Immature natural killer cell (primary cell): ENCODE measurements at places on chromosomes 3 and 15.

GRCh38 chr3:111824351-111824750, 34.7 kb upstream of the PHLDB2 start:
- DNase-seq, result no peak

DNA sequence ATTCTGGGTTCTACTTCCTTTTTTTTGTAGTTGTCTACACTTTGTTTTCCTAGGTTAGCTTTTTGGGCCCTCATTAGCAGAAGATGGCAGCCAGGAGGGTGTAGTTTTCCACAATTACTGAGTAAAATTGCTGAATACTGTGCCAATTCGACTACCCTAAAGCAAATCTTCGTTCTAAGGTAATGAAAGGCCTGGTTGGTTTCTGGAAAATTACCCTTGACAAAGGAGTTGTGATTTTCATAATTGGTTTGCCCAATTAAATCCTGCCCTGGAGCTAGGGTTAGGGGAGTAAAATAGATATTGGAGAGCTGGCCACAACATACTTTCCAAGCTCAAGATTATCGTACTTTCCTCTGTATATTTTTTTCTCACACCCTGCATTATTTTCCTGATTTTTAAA, 293.0 kb downstream of the OXSM start:
- no peak for DNase-seq

GRCh38 chr15:61828860-61829513, 231.3 kb downstream of the VPS13C start:
- DNase-seq, result no peak

GRCh38 chr3:212432-212831, 15.9 kb downstream of the CHL1 start:
- DNase-seq, result no peak

DNA sequence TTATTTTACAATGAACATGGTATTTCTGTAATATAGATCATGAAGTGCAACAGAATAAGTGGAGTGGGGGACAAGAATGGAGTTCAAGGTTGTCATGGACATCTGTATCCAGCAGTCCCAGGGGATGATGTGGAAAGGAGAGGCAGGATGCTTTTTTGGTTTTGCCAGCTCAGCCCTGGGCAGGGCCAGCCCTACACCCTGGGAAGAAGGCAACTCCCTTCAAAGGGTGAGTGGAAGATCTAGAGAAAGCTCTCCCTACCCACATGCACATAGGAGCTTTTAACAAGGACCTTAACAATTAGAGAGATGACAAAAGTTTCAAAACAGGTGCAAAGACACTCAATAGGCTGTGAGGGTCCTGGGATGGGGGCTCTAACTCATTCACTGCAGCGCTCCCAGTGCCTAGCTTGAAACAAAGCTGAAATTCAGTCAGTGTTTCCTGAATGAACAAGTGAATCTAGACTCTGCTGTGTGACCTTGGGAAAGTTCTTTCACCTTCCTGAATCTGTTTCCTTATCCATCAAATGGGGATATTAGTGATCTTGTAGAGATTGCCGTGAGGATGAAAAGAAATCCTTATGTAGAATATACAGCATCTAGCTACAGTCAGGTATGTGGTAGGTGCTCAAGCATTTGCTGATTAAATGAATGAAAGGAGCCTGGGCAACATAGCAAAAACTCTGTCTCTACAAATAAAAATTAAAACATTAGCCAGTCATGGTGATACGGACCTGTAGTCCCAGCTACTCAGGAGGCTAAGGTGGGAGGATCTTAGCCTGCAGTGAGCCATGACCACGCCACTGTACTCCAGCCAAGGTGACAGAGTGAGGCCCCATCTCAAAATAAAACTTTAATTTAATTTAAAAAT, 14.3 kb downstream of the BHLHE40 start:
- no peak for DNase-seq
